ENCODE measurements at places on chromosomes 2 and 18.

DNA sequence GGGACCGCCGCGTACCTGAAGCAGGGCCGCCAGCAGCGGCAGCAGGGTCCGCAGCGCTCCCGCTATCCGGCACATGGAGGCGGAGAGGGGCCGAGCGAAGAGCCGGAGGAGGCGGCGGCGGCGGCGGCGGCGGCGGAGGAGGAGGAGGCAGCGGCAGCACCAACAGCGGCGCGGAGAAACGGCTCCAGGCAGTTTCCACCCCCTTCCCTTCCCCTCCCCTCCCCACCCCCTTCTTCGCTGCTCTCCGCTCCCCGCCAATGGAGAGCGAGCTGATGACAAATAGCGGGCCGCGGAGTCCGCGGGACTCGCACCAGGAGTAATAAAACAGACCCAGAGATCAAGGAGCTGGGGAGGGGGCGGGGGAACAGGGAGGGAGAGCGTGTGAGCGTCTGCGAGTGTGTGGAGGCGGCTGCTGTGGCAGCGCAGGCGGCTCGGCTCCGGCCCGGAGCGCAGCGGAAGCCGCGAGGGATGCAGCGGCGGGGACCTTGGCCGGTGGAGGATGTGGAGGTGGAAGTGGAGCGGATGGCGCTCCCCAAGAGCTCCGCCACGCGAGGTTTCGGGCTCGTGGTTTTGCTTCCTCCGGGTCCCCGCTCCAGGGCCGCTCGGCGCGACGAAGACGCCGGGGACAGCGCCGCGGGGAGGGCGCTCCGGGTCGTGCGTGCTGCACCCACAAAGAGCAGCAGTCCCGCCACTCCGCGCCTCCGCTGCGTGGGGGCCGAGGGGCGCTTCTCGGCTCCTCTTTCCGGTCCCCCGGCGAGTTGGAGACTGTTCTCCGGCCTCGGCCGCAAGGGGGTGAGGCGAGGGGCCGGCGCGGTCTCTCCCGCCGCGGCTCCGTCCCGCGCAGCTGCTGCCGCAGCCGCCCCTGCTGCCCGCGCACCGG is at the start of gene CDH2:
Gene CDH2, minus strand, starts transcription at position 183 of the 880 bp plus-strand sequence. Its CDS starts 108 bp downstream, at position 75.
- DNase-seq = no peak

- DNase-seq = no peak
Measured at GRCh38 chr2:218997731-218998130, 4.5 kb upstream of the CRYBA2 start.

GRCh38 chr2:201808027-201808426 is 1.7 kb downstream of the CDK15 start:
- DNase-seq = no peak

GRCh38 chr2:171505374-171505773 is 16.9 kb upstream of the CYBRD1 start:
- DNase-seq = no peak

DNA sequence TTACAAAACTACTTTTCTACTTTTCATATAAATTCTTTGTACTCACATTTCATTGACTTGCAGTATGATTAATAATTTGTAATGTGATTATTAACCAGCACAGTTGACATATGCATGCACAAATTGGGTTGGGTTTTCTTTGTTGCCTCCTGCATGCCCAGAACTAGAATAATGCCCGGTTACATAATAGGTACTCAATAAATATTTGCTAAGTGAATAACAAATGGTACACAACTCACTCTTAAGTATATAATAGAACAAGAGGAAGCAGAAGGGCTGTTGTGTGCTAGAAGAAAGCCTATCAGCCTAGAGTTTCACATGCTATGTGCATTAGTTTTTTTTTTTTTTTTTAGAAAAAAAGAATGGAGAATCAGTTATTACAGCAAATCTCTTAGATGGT is 9.3 kb downstream of the RDH14 start:
- no peak for DNase-seq

DNA sequence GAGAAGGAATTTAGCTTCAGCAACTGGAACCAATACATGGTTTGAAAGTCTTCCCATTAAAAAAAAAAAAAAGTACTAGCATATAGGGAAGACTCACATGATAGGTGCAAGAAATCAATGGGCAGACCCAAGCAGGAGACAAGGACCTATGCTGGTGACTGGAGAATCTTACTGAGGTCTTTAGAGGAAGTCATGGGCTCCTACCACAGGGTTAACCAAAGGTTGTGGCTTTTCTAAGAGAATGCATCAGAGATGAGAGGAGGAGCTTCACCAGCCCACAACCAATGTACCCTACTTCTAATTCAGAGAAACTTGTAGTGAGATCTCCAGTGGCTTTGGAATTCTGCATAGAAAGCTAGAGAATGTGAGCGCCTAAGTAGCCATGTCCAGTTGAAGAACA is 207.4 kb downstream of the NCKAP5 start:
- DNase-seq = no peak

Data from stimulated activated CD8-positive, alpha-beta memory T cell treated with anti-CD3 and anti-CD28 coated beads, Interleukin-7, amount 100 ng/mL, for 24 hours (primary cell).